ENCODE measurements at places on chromosomes 7 and 10. TPM values are rescaled to one million over a fixed set of nuclear protein-coding genes. Genes with fewer than 3 reads are reported as not detected.

HOXA4 gene
- not detected for total RNA-seq

HTR7 gene
- 13.3 TPM for total RNA-seq

ATRNL1 gene
- 35.9 TPM for total RNA-seq

PPP1R17 gene
- 657 TPM for total RNA-seq

LRRC61 gene
- 10.2 TPM for total RNA-seq

FBXO24 gene
- total RNA-seq = 0.49 TPM

GRCh38 chr7:70700055-70700940, 431.6 kb upstream of the GALNT17 start:
- DNase-seq = no peak

DNA sequence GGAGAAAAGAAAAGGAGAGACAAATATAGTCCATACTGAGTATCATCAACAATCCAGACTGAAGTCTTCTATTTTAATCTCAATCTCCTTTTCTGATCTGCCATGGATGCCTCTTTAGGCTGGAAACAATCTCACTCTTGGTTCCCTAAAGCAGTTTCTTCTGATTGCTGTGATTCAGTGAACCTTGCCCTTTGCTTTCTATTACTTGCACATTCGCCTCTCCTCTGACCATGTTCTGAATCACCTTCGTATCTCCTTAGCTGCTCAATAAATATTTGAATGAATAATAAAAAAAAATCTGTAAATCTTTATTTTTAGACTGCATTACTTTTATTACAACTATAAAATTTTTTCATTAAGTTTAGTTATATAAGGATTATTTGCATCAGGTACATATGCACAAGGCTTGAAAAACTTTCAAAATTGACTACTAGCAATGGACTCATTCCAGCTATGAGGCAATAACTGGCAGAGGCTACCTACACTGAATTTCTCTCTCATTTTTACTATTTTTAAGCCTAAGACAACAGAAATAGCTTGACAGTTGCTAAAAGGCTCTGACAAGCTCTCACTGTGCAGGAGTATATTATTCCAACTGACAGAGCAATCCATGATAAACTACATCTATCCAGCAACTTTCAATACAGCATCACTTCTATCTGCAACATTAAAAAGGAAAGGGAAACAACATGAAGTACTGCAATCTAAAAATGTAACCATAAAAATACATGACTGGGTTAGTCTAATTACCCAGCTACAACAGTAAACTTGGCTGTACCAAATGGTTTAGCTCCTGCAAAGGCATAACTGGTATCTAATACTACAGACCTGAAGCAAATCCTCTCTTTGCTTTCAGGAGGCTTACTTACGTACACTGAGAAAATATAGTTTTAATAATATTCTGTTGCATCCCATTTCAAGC, 25.6 kb downstream of the TM9SF3 start:
- DNase-seq = no peak

GRCh38 chr10:133422807-133423771, 1.3 kb downstream of the SPRN start:
- DNase-seq = no peak

GRCh38 chr10:45375716-45376231, 1.8 kb downstream of the ALOX5 start:
- DNase-seq = no peak

All from glutamatergic neuron (in vitro differentiated cells).